GM23248 (cell line): ENCODE measurements at places on chromosomes 16 and 17. TPM values are rescaled to one million over a fixed set of nuclear protein-coding genes. Genes with fewer than 3 reads are reported as not detected.

NHERF2 gene
- total RNA-seq, result 27.3 and 39.7 TPM in 2 replicates

TERB1 gene
- total RNA-seq, result not detected in 2 replicates

MMP15 gene
- total RNA-seq, result 1.4 and 1.6 TPM in 2 replicates

SP6 gene
- total RNA-seq, result not detected in 2 replicates

CDK5R1 gene
- total RNA-seq, result 1.2 and 1.5 TPM in 2 replicates

- DNase-seq, result no peak
These were observed 65.1 kb upstream of the TOX3 start for GRCh38 chr16:52611817-52612673.

DNA sequence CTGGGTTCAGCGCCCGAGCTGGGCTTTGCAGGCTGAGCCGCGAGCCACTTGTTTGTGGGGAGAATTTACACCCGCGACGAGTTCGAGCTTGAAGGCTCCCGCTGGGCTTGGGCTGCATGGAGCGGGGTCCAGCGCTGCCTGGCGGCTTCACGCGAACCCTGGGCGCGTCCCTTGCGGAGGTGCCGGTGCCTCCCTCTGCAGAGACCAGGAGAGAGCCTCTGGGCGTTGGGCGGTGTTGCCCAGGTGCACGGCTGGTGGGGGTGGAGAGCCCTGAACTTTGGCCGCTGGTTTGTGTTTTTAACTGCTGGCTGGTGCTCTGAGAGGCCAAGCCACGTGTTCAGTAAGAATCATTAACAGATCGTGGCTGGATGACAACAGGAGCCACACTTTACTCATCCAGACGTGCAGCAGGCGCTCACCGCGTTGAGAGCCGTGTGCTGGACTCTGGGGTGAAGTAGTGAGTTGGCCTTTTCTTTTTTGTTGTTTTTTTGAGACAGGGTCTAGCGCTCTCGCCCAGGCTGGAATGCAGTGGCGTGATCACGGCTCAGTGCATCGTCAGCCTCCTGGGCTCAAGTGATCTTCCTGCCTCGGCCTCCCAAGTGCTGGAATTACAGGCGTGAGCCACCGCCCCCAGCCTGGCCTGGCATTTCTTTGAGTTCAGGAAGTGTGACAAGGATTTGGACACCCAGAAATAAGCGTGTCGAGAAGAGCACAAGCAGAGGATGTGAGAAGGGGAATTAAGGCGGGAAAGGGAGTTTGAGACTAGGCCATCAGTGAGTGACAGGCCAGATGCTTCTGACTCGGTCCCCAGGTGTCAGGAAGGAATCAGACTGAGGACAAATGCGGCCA lies 827 bp downstream of the CDK10 start:
- peak; percentile 84 for DNase-seq

DNA sequence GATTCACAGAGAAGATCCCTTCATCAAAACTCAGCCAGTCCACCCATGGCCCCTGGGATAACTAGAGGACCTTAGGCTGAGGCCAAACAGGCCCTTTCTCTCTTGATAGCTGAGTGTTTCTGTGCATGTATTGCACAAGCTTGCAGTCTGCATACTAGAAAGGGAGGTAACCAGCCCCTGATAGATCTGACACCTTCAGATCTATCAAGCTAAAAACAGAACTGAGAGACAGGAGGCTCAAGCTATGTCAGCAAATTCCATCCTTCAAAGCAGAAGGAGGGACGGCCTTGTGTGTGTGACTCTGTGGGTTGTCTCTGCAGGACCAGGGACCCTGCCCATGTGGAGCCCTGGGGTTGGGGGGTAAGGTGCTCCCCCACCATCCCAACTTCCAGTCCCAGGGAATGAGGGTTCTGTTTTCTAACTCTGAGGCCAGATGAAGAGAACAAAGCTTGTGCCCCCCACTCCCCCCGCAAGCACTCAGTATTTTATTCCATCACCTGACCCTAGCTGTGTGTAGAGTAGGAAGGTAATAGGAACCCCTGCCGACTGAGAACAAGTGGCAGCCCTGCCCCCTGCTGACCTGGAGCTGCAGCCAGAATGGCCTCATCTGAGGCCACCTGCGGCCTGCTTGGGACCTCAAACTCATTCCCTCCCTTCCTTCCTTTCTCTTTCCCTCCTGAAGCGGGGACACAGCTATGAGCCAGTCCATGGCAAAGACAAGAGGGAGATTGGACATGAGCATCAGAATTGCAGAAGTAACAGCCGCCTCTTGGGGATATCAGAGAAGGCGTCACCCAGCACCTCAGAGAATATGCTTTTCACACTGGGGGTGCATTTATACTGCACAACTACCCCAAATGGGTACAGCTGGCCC lies 63.8 kb downstream of the SMPD3 start:
- no peak for DNase-seq

GRCh38 chr16:83533193-83533592 lies 274.6 kb upstream of the HSBP1 start:
- DNase-seq, result peak; percentile 81

- peak; percentile 12 for DNase-seq
These were observed 58.8 kb upstream of the RHBDL3 start for GRCh38 chr17:32206861-32207260.

DNA sequence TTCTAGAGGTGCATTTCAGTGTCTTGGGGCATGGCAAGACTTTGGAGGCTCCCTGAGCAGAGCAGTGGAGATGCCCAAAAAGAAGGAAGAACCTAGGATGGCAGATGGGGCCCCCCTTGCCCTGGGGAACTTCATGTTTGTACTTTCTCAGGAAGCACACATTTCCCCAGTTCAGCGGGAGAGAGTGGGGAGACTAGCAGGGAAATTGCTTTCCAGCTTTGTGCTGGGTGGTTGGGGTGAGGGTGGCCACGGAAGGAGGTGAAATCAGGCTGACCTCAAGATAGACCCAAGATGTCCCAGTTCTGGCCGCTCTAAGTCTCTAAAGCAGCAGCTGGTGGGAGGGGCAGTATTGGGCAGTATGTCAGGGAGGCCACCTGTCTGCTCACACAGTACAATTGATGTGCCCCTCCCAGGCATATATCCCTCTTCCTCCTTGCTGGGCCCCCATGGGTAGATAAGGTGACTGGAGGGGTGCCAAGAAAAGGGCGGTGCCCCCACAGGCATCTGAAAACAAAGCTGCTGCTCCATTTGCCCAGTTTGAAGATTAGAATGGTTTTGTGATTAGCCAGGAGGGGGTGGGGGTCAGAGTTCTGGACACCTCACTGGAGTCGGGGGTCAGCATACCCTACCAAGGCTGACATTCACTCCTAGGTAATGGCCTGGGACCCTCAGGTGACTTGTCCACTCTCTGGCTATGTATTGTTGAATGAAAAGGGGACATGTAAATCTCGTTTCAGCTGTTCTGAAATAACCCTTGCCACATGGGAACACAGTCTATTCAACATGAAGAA lies 17.1 kb upstream of the NAGLU start:
- no peak for DNase-seq

DNA sequence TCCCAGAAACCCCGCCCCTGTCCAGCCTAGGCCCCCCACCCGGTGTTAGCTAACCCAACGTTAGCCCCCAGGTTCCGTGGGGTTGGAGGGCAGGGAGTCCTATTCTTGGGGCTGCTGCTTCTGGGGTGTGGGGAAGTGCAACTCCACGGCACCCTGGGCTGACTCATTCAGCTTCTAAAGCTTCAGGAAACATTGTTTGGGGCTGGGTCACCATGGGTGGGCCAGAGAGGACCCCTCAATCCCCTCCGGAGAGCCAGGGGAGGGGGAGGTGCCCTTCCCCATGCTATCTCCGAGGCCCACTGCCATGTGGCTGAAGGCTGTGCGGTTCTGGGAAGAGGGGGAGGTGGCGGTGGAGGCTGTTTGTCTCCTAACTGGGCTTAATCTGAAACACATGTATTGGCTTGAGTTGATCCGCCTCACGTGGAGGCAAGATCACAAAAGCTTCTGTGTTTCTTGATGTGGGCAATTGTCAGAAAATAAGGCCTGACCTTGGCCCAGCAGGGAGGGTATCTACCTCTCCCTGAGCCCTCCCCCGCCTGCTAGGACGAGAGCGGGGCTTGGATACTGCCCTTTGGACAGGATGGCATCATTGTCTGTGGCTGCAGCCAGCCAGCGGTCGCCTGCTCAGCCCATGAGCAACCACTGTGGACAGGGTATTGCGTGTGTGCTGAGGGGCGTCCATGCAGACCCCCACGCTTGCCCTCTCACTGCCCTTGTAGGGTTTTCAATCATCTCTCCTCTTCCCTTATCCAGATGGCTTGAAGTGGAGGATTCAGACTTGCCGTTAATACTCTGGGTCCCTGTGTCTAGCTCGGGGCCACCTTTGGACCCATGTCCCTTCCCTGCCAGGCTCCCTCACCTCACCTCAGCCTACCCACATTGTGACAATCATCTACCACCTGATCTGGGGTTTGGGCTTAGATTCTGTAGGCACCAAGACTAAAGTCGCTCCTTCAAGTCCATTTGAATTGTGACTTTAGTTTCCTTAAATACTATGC lies 1.3 kb downstream of the SERPINF1 start:
- DNase-seq, result peak; percentile 81

- DNase-seq, result peak; percentile 26
These were observed 12.9 kb downstream of the SYCE1L start for GRCh38 chr16:77211880-77212740.

GRCh38 chr16:85350973-85351372 lies 238.7 kb upstream of the CIBAR2 start:
- peak; percentile 93 for DNase-seq

- peak; percentile 6 for DNase-seq
These were observed 25.0 kb upstream of the C16orf78 start for GRCh38 chr16:49348408-49349176.

DNA sequence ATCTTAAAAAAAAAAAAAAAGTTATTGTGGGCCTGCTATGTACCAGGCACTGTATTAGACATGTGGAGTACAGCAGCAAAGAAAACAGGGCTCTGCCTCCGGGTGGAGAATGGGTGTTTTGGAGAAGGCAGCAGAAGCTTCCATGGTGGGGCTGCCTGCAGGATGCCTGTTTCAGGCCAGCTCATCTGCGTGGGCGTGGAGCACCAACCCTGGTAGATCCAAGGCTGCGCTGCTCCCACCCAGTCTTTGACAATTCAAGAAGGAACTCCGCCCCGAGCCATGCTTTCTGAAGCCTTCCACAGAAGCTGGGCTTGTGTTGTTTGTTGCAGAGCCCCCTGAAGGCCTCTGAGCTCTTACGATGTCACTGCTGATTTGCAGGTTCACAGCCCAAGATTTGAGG lies 23.2 kb upstream of the CACNG1 start:
- DNase-seq, result peak; percentile 14

GRCh38 chr16:50305441-50306061 lies 39.2 kb downstream of the ADCY7 start:
- no peak for DNase-seq
